ENCODE measurements at places on chromosomes 6 and 20.
A peak's percentile ranks its signal among the peaks of the same experiment; 100 is the strongest.

- H3K27me3 ChIP-seq, result no peaks in the 10 kb centered on the region
- H3K4me1 ChIP-seq, result no peaks in the 10 kb centered on the region
- no peak for DNase-seq
- no peaks in the 10 kb centered on the region for H3K36me3 ChIP-seq
- H3K4me3 ChIP-seq, result no peak overlapping the region
Observed at GRCh38 chr20:25541676-25542075, 43.7 kb downstream of the NINL start.

GRCh38 chr20:10359621-10360040, 74.4 kb downstream of the MKKS start:
- no peaks in the 10 kb centered on the region for H3K4me1 ChIP-seq
- H3K27ac ChIP-seq, result no peak overlapping the region
- peaks cover 12% of the 10 kb centered on the region for H3K27me3 ChIP-seq
- DNase-seq, result no peak
- H3K4me3 ChIP-seq, result no peak overlapping the region

DNA sequence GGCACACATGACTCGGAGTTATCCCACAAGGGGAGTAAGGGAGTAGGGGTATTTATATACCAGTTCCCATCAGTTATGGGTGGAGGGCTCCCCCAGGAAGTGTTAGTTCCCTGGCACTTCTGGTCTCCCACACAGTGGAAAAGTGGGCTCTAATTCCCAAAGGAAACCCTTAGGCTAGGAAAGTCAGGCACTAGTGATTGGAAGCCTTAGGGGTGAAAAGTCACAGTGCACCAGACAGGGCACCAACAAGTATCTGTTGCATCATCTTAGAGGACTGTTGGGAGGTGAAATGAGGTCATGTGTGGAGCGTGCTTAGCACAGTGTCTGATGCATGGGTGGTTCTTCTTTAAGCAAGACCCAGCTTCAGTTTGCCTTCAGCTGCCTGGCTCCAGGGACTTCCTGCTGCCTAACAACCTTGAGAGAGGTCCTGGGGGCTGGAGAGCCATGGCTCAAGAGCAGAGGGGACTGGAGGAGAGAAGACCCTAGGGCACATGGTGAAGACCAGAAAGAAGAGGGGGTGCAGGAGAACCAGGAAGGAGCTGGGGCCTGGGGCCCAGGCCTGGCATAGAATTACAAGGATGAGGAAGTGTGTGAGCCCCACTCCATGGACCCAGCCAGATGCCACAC, 7.5 kb upstream of the FOXP4 start:
- peaks cover 10% of the 10 kb centered on the region for H3K4me1 ChIP-seq
- H3K4me3 ChIP-seq, result no peak overlapping the region
- peaks cover 27% of the 10 kb centered on the region for H3K27me3 ChIP-seq

DNA sequence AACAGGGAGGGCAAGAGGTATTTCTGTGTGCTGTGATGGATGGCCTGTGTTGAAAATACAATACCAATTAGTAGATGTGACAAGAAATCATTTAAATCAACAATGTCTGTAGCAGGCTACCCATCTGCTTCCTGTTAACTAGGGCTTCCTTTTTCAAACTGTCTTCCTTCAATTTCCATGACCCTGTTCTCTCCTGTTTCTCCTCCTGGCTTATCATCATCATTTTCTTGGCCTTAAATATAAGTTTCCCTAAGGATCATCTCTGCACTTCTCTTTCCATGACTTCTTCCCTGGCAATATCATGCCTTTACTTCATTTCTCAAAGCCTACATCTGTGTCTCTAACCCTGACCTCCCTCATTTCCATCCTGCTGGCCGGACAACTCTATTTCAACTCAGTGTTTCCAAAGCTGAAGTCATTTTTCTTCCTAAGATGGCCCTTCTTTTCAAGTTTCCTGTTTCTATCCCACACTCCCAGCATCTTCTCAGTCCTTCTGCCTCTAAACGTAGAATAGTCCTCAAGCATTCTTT, 18.2 kb downstream of the ZC2HC1B start:
- no peak for DNase-seq
- no peaks in the 10 kb centered on the region for H3K4me1 ChIP-seq
- H3K27me3 ChIP-seq, result peaks cover 7% of the 10 kb centered on the region
- H3K27ac ChIP-seq, result no peak overlapping the region
- no peak overlapping the region for H3K4me3 ChIP-seq
- H3K36me3 ChIP-seq, result no peaks in the 10 kb centered on the region

GRCh38 chr6:98724537-98724936, 109.8 kb upstream of the POU3F2 start:
- H3K27me3 ChIP-seq, result peaks cover 6% of the 10 kb centered on the region
- DNase-seq, result no peak
- no peaks in the 10 kb centered on the region for H3K4me1 ChIP-seq
- H3K36me3 ChIP-seq, result no peaks in the 10 kb centered on the region
- H3K27ac ChIP-seq, result no peak overlapping the region

DNA sequence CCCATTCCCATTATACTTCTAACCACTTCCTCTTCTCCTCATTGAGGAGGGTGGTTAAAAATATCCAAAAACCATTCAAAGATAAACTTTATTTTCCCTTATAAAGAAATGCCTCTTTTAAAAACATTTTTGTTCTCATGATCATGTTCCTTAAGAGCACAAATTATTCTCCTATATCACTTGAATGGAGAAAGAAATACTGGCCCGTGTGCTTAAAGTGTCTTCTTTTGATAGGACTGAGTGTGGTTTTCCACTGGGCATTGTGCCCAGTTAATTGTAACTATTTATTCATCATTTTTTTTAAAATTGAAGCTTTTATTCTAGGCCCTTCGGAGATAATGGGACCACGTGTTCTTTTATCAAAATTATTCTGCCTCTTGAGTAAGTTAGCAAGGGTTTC, 871.5 kb downstream of the QKI start:
- H3K4me1 ChIP-seq, result no peaks in the 10 kb centered on the region
- H3K36me3 ChIP-seq, result no peaks in the 10 kb centered on the region
- no peak overlapping the region for H3K4me3 ChIP-seq
- no peaks in the 10 kb centered on the region for H3K27me3 ChIP-seq

DNA sequence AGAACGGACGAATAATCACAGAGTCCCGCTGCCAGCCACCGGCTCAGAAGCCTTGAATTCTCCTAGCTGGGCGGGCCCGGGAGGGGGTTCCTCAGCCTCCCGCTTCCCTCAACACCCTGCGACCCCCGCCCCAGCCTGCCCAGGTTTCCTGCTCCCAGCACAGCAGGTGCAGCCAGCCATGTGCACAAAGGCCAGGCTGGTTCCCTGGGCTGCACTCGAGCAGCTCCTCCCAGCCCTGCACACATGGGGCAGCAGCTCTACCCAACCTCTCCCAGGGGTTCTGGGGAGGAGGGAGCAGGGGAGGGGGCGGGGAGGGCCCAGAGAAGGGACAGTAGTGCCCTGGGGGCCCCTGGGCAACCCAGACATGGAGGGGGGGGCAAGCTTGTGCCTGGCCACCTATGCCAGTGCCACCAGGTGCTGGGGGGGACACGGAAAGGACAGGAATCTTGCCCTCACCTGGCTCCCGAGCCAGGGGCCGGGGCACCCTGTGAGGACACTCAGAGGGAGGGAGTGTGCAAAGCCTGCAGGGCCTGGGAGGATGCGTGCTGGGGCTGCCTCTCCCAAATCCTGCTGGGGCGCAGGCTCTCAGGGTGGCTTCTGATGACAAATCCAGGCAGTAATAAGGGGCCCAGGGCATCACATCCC, 1.2 kb upstream of the NTSR1 start:
- peaks cover 26% of the 10 kb centered on the region for H3K27me3 ChIP-seq
- no peaks in the 10 kb centered on the region for H3K4me1 ChIP-seq

DNA sequence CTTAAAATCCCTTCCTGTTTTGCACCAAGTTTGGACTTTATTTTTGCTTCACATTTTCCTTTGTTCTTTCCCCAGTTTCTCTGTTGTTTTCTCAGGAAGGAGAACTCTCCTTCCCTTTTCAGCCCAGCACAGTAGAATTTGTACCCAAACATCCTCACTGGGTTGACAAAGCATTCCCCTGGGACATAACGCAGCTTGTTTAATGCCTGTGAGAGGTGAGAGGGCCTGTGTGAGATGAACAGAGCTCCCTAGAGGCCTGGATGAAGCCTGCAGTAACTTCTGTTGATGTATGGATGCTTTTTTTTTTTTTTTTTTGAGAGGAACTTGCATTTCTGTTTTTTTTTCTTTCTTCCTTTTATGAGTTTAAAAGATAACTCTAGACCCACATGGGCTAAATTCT, 104.9 kb upstream of the SLC22A23 start:
- peaks cover 4% of the 10 kb centered on the region for H3K27me3 ChIP-seq
- H3K4me3 ChIP-seq, result no peak overlapping the region
- no peak overlapping the region for H3K27ac ChIP-seq
- DNase-seq, result no peak
- no peaks in the 10 kb centered on the region for H3K4me1 ChIP-seq
- H3K36me3 ChIP-seq, result no peaks in the 10 kb centered on the region

GRCh38 chr6:106516616-106517015, 112.7 kb downstream of the RTN4IP1 start:
- no peaks in the 10 kb centered on the region for H3K27me3 ChIP-seq
- peak overlapping the region; percentile 4 for H3K27ac ChIP-seq
- peaks cover 5% of the 10 kb centered on the region for H3K36me3 ChIP-seq

DNA sequence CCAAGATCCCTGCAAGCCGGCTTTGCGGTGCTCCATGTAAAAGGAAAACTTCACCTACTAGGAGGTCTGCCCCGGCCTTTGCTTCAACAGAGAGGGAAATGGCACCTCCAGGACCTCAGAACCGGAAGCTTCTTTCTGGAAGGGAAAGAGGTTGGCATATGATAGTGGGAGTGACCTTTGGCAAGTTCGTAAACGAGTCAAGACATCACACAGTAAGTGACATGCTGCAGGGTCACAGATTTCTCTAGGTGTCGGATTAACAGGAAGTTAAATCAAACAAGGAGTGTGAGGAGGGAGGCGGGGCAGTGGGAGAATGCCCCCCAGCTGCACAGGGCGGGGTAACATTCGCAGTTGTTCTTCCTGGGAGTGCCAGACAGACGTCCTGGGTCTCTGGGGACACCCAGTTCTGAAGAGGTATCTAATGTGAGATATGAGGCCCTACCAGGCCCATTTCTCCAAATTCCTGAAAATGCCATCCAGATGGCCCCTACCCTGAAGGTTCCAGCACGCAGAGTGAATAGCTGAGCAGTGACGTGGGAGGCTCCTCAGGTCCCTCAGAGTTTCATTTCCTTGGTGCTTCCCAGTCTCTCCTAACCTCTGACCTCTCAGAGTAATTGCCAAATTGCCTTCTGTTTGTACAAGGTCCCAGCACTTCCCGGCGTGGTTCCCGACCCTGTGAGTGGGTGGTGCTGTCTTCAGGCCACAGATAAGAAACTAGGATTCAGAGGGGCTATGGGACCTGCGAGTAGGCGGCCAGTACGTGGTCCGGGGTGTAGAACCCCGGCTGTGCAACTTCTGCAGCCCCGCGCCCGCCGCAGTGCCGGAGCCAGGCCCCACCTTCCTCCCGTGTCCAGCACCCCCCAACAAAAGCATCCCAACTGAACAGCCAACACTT, 1.9 kb downstream of the RRBP1 start:
- H3K4me3 ChIP-seq, result peak overlapping the region; percentile 83
- H3K4me1 ChIP-seq, result peaks cover 36% of the 10 kb centered on the region
- peak overlapping the region; percentile 80 for H3K27ac ChIP-seq
- H3K27me3 ChIP-seq, result peaks cover 16% of the 10 kb centered on the region
- DNase-seq, result no peak

- H3K27me3 ChIP-seq, result no peaks in the 10 kb centered on the region
- H3K4me1 ChIP-seq, result peaks cover 84% of the 10 kb centered on the region
- H3K36me3 ChIP-seq, result peaks cover 68% of the 10 kb centered on the region
- no peak overlapping the region for H3K4me3 ChIP-seq
- no peak for DNase-seq
Observed at GRCh38 chr20:31670371-31671228, 32.9 kb downstream of the COX4I2 start.

GRCh38 chr6:912871-913835, 220.2 kb upstream of the EXOC2 start:
- H3K27ac ChIP-seq, result no peak overlapping the region
- no peak overlapping the region for H3K4me3 ChIP-seq
- DNase-seq, result no peak
- peaks cover 8% of the 10 kb centered on the region for H3K27me3 ChIP-seq

DNA sequence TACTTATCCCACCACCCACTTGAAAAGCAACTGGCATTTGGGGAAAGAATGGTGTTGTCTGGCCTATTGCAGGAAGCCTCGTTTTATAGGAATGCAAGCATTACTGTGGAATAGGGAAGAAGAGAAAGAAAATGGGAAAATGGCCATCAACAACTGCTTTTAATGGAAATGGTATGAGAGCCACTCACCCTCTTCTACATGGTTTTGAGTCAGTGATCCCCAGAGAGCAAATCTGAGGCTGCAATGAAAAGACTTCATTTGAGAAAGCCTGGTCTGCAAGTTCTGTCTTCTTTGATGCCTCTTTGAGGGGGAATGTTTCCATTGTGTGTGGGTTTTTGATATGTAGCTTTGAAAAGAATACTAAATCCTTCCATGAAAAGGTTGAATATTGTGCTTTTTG, 172.3 kb upstream of the HDDC2 start:
- no peak overlapping the region for H3K4me3 ChIP-seq
- DNase-seq, result no peak
- H3K36me3 ChIP-seq, result no peaks in the 10 kb centered on the region
- H3K27ac ChIP-seq, result no peak overlapping the region
- H3K27me3 ChIP-seq, result no peaks in the 10 kb centered on the region

GRCh38 chr6:138026342-138026741, 80.9 kb downstream of the PERP start:
- H3K36me3 ChIP-seq, result no peaks in the 10 kb centered on the region
- peaks cover 6% of the 10 kb centered on the region for H3K27me3 ChIP-seq
- no peak for DNase-seq
- no peak overlapping the region for H3K4me3 ChIP-seq

DNA sequence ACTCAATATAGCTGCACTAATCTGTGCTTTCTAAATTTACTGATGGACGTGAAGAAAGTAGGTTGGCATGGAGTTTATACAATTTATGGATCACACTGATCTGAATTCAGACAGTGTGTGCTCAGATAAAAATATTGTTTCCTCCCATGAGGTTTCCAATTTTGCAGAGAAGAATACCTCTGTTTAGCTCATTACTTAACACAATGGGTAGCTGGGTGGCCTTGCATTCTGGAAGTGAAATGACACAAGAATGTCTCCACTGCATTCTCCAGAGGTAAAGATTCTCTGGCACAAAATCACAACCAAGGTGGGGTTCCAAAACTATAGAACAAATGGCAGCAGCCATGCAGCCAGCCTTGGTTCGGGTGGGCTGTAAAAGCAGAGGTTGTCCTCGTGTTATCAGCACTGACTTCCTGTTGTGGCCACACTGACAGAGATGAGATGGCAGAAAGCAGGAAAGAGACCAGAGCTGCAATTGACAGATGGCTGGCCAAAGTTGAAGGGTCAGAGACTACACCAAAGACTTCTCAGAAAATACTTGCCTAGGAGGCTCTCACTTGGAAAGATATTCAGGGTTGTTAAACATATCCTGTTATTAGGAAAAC, 50.2 kb downstream of the HDAC2 start:
- peaks cover 7% of the 10 kb centered on the region for H3K4me1 ChIP-seq
- H3K27ac ChIP-seq, result no peak overlapping the region
- H3K27me3 ChIP-seq, result peaks cover 4% of the 10 kb centered on the region
- no peak for DNase-seq
- H3K4me3 ChIP-seq, result no peak overlapping the region

Measured in activated T-helper 1 cell treated with anti-CD3 and anti-CD28 coated beads, Interleukin-12 subunit alpha, Interleukin-12 subunit beta, Interleukin-2, Interleukin-4 antibody, amounts not matched to agents 30 ng/mL and 10 ng/mL and 1 ng/mL, durations not matched to agents 14 hours and 24 hours and 36 hours (primary cell).